ENCODE measurements at places on chromosomes 3 and 15.
A peak's percentile ranks its signal among the peaks of the same experiment; 100 is the strongest.

DNA sequence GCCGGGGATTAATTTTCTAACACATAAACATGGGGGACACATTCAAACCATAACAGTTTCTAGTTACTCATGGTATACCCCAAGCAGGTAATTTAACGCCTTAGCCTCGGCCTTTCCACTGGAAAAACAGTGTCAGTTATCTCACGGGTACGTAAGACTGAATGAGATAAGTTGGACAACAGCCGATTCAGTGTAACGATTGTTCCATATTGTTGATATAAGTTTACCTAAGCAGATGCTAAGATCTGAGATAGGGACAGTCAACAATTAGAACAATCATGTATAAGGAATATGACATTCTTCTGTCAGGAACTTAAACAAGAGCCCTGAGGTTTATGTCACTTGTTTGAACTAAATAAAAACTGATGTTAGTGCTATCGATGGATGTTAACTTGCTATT is 130.8 kb downstream of the GHSR start:
- no peak for DNase-seq

DNA sequence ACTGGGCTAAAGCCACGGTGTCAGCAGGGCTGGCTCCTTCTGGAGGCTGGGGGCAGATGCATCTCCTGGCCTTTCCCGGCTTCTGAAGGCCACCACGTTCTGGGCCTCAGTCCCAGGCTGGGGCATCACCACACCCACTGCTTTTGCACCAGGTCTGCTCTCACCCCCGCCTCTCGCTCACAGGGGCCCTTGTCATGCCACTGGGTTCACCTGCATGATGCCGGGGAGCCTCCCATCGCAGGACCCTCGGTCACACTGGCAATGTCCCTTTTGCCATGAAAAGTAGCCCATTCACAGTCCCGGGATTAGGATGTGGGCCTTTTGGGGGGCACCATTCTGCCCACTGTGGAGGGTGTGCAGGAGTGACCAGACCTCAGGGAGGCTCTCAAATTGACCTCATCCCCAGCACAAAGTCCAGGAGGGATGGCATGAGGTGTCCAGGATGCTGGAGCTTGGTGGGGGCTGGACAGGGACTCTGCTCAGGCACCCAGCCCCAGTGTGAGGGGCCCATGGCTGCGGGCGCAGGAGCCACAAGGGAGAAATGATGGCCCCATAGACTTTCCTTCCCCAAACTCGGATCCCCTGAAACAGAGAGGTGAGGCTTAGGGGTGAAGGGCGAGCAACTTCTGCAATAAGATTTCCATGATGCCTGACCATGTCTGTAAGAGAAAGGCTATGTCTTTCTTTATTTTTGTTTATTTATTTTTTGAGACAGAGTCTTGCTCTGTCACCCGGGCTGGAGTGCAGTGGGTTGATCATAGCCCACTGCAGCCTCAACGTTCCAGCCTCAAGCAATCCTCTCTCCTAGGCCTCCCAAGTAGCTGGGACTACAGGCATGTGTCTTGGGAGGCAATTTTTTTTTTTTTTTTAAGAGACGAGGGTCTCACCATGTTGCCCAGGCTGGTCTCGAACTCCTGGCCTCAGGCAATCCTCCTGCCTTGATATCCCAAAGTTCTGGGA is 189.1 kb downstream of the GOLGA6L6 start:
- DNase-seq: no peak

GRCh38 chr3:156040041-156040440 is 80.3 kb upstream of the KCNAB1 start:
- no peak for DNase-seq

- DNase-seq: no peak
Observed at GRCh38 chr3:120196812-120197211, 88.2 kb downstream of the GPR156 start.

DNA sequence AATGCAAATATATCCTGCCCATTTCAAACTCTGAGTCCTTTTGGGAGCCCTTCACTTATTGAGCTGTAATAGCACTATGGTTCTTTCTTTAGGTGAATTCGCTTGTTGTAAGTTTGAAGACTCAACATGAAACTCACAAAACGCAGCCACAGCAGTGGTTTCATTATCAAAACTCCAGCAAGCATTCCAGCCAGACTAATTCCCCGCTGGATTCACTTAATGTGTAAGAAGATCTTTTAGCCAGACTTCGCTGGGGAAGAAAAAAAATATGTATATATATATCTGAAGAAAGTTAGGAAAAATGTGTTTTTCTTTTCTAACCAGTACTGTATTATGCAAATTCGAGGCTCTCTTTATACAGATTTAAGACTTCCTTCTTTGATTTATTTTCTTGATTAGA is 241.1 kb downstream of the WNT5A start:
- DNase-seq: no peak

- DNase-seq: no peak
Observed at GRCh38 chr15:67587331-67587730, 44.8 kb downstream of the MAP2K5 start.

DNA sequence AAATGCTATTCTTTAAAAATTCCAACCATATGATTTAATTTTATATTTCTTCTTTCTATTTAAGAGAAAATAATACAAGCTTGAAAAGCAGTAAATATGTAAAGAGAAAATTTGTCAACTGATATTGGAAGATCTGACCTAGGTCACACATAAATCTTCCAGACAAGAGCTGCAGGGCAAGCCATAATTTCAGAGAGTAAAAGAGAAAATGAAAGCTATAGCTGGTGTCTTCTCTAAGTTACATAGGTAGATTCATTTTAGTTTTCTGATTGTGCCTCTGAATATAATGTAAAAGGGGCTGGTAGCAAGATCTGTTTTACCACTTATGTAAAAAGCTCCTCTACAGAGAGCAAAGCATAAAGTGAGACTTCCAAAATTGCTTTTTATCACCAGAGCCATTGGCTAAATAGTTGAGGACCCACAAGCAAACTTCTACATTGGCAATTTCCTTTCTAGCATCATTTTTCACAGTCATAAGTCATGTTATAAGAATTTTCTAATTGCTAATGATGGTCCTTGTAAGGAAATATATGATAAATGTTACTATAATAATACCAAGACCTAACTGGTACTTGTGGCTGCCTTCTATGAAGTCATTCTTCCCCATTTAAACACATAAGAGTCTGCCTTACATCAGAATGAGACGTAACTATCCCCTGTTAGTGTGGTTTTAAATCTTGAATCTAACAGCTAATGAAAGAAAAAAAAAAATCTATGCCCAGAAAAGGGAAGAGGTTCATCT is 80.8 kb upstream of the SKOR1 start:
- DNase-seq: no peak

GRCh38 chr3:37814547-37814946 is 47.1 kb upstream of the CTDSPL start:
- DNase-seq: no peak

- no peak for DNase-seq
Observed at GRCh38 chr3:119632216-119632615, 28.2 kb downstream of the POPDC2 start.

DNA sequence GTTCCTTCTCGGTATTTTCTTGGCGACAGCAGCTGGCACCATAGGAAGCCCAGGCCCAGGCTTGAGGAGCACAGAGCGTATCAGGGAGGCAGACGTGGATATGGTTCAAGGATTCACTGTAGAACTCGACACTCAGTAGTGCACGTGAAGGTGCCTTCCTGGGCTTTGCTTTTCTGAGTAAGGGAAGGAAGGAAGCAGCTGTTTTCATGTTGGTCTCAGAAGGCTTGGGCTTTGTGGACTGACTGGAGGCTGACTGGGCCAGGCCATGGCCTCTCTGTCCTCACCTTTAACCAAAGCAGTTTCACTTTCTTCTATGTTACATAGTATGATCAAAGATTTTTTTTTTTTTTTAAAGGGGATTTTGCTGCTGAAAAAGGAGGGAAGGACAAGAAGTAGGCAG is 6.9 kb upstream of the GHRL start:
- no peak for DNase-seq

DNA sequence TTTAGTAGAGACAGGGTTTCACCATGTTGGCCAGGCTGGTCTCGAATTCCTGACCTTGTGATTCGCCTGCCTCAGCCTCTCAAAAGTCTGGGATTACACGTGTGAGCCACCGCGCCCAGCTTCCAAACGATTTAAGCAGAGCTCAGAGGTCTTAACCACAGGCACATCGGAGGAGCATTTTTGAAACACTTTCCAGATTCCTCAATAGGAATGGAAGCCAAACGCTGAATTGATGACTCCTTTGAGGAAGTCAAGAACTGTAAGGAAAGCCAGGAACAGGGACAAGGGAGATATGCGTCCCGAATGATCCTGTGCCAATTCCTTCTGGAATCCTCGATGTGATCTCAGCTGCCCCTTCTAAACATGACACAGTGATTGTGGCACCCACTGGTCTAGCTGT is 40.0 kb downstream of the TRH start:
- DNase-seq: peak; percentile 52

DNA sequence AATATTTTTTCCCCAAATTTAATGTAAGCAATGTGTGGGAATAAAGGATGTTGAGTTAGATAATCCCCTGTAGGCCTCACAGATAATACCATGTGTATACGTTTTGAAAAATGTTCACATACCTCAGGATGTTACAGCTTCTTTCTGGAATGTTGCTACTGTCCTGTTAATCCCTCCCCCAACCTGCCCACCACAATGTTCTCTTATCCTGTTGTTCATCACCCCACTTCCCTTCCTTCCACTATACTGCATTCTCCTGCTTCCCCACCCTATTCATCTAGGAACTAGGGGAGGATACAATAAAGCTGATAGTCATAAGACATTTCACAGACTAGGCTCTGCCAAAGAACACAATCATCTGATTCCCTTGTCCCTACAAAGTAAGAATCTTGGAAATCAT is 92.1 kb downstream of the IGF2BP2 start:
- no peak for DNase-seq

DNA sequence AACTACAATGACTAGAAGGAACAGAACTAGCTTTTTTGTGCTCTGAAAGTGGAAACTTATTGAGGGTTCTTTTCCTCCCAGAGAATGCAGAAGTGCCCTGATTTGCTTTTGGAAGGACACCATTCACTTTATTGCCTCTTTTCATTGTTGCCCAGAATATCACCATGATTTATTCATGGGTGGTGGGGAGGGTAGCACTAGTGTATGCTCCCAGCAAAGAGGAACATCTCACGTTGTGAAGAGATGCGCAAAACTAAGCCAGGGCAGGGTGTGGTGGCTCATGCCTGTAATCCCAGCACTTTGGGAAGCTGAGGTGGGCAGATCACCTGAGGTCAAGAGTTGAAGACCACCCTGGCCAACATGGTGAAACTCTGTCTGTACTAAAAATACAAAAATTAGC is 31.4 kb downstream of the FLNB start:
- DNase-seq: no peak

DNA sequence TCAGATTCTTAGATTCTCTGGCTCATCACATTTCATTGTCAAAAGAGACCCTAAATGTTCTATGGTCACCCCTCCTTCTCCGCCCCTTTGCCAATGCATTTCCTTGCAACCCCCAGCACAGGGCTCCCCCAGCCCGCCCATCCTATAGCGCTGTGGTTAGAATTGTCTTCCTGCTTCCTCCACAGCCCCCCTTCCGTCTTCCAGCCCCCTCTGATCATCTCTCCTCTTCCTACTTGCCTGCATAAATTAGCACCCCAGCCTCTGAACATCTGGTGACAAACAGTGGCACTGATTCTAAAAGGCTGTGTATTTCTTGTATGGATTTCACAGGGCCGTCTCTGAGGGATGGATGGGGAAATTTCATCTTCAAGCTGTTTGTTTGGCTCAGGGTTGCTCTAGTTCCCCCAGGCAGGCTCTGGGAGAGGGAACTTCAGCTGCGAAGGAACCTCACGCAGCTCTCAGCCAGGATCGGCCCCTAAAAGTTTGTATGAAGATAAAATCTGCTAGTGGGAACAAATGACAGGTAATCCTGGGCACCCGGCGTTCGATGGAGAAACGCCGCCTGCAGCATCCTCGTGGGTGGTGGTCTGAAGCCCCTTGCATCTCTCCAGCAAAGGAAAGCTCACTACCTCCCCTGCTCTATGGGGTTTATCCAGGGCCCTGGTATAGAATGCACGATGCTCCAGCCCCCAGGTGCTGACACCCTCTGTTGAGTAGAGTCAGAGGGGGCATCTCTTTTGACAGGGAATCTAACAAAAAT is 83.0 kb downstream of the WNT7A start:
- DNase-seq: no peak

GRCh38 chr3:189534531-189534930 is 96.7 kb upstream of the TP63 start:
- DNase-seq: no peak

GRCh38 chr15:57522148-57522547 is 69.6 kb upstream of the MYZAP start:
- no peak for DNase-seq

DNA sequence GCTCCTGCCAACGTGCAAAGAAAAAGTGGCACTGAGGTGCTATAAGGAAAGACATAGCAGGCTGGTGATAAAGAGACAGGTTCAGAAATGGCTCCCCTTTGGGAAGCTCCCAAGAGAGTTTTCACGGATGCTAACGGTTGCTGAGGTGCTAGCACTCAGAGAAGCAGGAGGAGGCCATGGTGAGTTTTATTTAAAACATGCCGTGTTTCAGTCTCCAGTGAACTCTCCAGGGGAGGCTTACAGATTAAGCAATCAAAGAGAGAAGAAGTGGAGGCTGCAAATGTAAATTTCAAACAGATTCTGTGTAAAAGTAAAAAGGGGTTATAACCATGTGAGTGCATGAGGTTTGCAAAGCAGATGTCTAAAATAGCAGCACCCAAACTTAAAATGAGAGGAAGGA is 346.2 kb downstream of the NTRK3 start:
- DNase-seq: no peak

GRCh38 chr3:177946936-177947335 is 589.3 kb upstream of the KCNMB2 start:
- DNase-seq: no peak

DNA sequence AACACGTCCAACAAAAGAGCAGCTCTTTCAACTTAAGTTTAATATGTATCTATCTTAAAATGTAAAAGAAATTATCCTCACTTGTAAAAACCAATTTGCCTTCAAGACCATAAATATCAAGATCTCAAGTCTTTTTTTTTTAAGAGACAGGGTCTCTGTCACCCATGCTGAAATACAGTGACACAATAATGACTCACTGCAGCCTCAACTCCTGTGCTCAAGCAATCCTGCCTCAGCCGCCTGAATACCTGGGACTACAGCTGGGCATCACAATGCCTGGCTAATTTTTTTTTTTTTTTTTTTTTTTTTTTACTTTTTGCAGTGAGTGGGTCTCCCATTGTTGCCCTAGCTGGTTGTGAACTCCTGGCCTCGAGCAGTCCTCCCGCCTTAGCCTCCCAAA is 26.0 kb downstream of the ACAP2 start:
- no peak for DNase-seq

DNA sequence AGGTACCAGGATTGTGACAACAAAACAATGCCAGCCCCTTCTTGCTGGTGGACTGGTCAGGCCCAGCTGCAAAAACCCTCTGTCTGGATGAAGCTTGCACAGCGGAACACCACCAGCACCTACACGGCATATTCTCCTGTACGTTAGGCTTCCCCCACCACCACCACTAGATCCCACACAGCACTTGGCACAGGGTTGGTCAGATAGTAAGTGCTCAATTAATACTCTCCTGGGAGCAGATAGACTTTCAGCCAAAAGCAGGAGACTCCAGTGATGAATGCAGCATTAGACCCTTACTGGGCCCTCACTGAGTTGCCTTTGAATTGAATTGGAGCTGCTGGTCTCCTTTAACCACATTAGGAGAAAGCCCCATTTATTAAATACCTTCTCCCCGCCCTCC is 97.9 kb downstream of the CPN2 start:
- DNase-seq: no peak

- DNase-seq: no peak
Observed at GRCh38 chr15:42045211-42045615, 24.4 kb upstream of the PLA2G4E start.

GRCh38 chr3:127547761-127548605 is 42.5 kb downstream of the TPRA1 start:
- peak; percentile 91 for DNase-seq

- DNase-seq: no peak
Observed at GRCh38 chr15:68791431-68792283, 29.0 kb downstream of the ANP32A start.

All from AG08396 (cell line).